ENCODE measurements at places on chromosomes 3 and 15. TPM values are rescaled to one million over a fixed set of nuclear protein-coding genes. Genes with fewer than 3 reads are reported as not detected.
A peak's percentile ranks its signal among the peaks of the same experiment; 100 is the strongest.

GRCh38 chr3:111621535-111621934 is 26.4 kb upstream of the ZBED2 start:
- DNase-seq = peak; percentile 76

DNA sequence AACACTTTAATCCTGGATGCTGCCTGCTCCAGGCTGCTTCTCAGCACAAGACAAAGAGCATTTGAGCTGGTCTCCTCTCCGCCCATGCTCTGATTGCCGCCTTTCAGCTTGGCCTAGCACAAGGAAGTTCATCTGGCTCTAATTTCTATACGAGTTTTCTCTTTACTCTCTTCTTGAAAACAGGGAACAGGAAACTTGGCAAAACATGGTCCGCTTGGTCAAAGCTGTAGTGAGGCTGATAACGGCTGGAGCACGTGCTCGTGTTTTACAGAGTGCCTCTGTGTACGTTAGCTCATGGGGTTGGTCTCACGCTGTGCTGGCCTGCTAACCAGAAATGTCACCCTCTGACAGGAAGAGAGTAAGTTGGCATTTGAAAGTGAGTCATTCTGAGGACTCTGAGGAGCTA is 19.2 kb downstream of the RARRES1 start:
- DNase-seq = peak; percentile 38

- DNase-seq = peak; percentile 61
These were observed 25.6 kb downstream of the SQOR start for GRCh38 chr15:45660231-45660979.

DNA sequence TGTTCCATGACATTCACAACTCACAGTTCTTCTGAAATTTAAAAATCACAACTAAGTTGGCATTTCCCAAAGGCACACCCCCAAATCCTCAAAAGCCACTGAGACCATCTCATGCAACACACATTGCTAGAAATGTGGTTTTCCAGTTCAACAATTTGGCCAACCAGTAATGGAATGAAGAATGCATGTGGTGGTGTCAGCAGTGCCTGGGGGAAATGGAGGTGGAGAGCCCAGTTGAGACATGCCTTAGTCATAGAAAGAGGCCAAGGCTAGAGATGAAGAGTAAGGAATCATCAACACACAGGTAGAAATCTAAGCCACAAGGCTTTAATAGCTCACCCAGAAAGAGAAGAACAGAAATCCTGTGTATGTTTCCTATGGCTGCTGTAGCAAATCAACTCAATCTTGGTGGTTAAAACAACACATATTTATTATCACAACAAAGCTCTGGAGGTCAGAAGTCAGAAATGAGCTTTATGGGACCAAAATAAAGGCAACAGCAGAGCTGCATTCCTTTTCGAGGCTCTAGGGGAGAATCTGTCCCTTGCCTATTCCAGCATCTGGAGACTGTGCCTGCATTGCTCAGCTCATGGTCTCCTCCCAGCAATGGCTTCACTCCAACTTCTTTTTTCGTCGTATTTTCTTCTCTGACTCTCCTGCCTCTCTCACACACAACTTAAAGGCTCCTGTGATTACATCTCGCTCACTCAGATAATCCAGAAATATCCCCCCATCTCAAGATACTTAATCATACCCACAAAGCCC is 54.0 kb downstream of the SNTN start:
- no peak for DNase-seq

DNA sequence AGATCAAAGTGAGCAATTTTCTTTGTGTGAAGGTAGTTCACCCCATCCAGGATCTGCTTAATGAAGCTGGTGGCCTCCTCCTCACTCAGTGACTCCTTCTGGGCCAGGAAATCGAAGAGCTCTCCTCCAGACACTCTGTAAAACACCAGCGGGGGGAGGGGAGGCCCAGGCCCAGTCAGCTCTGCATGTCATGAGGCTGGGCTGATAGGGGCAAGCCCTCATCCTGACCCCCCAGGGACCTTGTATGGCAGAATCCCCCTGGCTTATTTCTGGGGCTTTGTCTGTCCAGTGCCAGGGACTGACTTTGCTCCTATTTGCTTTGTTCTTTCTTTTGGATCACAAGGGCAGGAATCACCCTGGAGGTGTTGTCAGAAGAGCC is 74.9 kb downstream of the DAPK2 start:
- no peak for DNase-seq

GRCh38 chr15:51240066-51240465 is 98.3 kb downstream of the CYP19A1 start:
- DNase-seq = no peak

DNA sequence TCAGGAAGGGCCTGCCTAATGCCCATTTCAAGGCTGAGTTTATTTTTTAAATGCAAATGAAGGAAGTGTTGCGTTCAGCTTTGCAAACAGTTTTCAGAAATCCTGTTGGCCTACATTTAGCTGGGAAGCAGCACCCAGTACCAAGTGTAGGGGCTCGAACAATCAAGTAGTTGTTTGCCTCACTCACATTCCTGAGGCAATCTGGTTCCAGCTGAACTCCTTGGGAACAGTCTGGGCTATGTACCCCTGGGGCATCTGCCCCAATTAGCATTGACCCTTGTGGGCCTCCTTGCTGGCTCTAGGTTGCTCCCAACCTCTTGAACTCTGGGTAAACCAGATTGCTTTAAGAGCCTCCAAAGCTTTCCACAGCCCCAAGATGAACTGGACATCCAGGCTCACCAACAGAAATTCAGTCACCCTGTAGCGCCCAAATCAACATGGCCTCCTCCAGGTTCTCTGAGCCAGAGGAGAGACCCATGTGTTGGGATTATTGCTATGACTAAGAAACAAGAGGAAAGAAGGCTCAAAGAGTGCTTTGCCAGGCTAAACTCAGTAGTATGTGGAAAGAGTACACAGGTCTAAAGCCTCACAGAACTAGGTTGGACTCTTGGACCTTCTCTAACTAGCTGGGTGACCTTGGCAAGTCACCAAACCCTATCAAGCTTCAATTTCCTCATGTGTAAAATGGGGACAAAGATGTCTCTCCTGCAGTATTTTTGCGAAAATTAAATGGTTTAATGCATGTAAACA is 532.7 kb downstream of the SOX2 start:
- DNase-seq = no peak

DNA sequence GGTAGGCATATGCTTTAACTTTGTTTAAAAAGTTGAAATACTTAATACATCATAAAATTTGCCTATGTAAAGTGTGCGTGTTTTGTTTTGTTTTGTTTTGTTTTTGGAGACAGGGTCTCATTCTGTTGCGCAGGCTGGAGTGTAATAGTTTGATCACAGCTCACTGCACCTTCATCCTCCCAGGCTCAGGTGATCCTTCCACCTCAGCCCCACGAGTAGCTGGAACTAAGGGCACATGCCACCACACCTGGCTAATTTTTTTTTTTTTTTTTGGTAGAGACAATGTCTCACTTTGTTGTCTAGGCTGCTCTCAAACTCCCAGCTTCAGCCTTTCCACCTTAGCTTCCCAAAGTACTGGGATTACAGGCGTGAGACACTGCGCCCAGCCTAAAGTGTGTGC is 42.5 kb downstream of the RAB7A start:
- DNase-seq = no peak

DNA sequence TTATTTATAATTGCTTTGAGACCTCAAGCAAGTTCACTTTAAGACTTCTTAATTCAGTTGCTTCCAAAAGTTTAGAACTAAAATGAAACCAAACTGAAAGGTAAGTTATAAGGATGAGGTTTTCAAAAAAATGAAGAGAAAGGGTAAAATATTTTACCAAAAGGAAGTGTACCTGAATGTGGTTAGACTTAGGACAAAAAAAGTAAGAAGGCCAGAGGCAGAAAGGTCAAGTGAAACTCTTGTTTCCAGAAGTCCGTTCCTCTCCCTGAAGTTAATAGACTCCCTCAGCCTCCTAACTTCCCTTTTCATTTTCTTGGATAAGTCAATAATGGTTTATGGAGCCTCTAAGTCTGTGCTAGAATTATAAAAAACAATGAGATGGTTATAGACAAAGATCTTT is 16.6 kb downstream of the BTLA start:
- DNase-seq = no peak

GRCh38 chr3:116254541-116254940 is 190.7 kb downstream of the LSAMP start:
- no peak for DNase-seq

DNA sequence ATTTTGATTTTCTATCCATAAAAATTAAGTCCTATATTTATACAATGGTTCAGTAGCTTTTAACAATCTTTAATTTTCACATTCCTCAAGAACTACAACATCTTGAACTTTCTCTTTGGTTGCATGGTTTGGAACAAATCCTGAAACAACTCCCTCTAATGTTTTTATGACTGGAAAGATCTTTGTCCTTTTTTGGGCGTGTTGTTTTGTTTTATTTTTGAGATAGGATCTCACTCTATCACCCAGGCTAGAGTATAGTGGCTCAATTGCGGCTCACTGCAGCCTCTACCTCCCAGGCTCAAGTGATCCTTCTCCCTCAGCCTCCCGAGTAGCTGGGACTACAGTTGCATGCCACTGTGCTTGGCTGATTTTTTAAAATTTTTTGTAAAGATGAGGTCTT is 4.0 kb downstream of the STX19 start:
- DNase-seq = no peak

DNA sequence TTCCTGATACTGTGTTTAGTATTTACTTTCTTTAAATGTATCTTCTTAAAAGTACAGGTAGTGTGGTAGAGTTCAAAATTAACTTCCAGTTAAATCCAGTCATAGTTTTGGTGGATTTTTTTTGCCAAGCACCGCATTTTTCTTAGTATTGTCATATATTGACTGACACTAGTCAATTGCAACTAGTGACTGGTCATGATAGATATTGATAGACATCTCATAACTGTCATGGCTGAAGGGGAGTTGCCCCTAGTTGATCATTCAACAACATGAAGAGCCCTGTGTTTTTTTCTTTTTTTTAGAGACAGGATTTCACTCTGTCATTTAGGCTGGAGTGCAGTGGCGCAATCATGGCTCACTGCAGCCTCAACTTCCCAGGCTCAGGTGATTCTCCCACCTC is 22.1 kb downstream of the RAB8B start:
- DNase-seq = no peak

- DNase-seq = no peak
These were observed 319.8 kb downstream of the IL5RA start for GRCh38 chr3:2790266-2790815.

DNA sequence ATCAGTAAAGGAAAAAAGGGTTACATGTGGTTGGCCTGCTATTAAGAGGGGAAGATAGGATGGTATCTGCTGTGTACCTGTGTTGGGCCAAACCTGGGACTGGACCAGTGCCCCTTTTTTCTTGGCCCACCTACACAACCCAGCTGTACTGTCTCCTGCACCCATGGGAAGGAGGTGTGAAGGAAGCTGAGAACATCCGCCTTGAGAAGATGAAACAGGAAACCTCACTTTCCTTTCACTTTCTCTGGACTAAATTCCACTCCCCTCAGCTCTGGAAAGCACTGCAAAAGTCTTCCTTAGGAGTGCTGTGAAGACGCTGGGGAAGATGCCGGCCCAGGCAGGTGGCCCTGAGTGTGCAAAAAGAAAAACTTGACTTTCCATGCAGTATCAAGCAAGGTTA is 37.6 kb downstream of the LRRN1 start:
- DNase-seq = no peak

GRCh38 chr3:20344400-20344959 is 158.5 kb upstream of the SGO1 start:
- DNase-seq = no peak

GRCh38 chr15:32844118-32844711 is 126.4 kb downstream of the GREM1 start:
- peak; percentile 46 for DNase-seq

GRCh38 chr15:40357723-40358470 is at the start of gene DISP2:
DISP2 (plus strand) TSS chr15:40358219; CDS start chr15:40358322, 103 bp downstream.
- peak; percentile 100 for DNase-seq

- DNase-seq = no peak
These were observed 273.7 kb downstream of the RBMS3 start for GRCh38 chr3:29554566-29554965.

DNA sequence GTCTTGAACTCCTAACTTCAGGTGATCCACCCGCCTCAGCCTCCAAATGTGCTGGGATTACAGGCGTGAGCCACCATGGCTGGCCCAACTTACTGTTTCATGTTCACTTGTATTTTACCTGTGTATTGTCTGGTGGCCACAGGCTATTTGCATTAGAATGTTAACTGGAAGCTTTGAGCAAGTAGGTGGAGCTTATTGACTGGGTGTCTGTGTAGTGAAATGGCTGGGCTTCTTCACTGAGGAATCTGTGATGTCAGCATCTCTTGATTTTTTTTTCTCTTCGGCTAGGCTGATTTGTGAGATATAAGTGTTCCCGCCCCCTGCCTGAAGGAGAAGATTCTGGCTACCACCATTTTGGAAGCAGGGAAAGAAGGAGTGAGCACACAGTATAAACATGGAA is 237.8 kb upstream of the PEX5L start:
- no peak for DNase-seq

- no peak for DNase-seq
These were observed 51.7 kb upstream of the COL8A1 start for GRCh38 chr3:99586701-99587100.

DNA sequence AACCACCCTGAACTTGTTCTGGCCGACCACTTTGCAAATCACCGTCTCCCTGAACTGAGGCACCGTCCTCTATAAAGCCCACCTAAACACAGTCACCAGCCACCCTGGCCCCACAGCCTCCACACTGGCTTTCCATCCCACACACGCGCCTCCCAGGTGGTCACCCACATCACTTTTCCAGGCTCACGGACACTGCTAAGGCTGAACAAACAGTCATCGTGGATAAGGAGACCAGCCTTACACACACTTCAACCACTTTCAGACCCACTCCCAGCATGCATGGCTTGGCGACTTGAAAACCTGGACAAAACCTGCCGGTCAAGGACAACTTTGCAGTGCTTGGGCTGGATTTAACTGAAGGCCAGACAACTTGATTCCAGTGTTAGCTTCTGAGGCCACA is 8.4 kb downstream of the CHSY1 start:
- DNase-seq = no peak

GRCh38 chr15:63600001-63600615 is 2.9 kb downstream of the FBXL22 start:
- DNase-seq = peak; percentile 74

DNA sequence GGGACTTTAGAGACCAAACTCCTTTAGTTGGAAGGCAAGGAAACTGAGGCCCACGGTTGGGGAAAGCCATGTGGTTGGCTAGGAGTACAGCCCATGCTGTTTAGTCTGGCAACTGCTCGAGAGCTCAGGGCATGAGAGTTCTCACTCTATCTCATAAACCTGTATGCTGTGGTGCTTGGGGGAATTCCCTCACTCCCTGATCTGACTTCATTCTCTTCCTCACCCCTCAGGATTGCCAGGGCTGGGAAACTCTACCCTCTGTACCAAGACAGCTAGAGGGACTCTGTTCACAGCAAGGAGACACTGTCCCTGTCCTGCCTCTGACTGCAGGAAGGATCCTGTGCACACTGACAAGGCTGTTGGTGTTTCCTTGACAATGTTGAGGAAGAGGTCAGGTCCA is 230.2 kb downstream of the ZNF621 start:
- no peak for DNase-seq

- no peak for DNase-seq
These were observed 54.9 kb downstream of the KIF9 start for GRCh38 chr3:47227678-47228077.

- no peak for DNase-seq
These were observed 126.0 kb downstream of the ZNF609 start for GRCh38 chr15:64586259-64586870.

FAM81A gene
- total RNA-seq = 0.21 TPM

SLC28A1 gene
- not detected for total RNA-seq

UROC1 gene
- total RNA-seq = not detected

MYD88 gene
- 3.4 TPM for total RNA-seq

HYKK gene
- 2.9 TPM for total RNA-seq

LMCD1 gene
- total RNA-seq = 7.9 TPM

PAQR5 gene
- 3.8 TPM for total RNA-seq

NRG4 gene
- not detected for total RNA-seq

LDHAL6B gene
- total RNA-seq = not detected

All from H7 (cell line).